ENCODE measurements at places on chromosomes 5 and 9. TPM values are rescaled to one million over a fixed set of nuclear protein-coding genes. Genes with fewer than 3 reads are reported as not detected.

Gene LMX1B
- total RNA-seq, result 12.4 TPM

Gene GDA
- 0.39 TPM for total RNA-seq

Gene CDC20B
- total RNA-seq, result not detected

Gene SPATA31C1
- not detected for total RNA-seq

Gene ANKRD18A
- total RNA-seq, result 12.9 TPM

Gene SH3TC2
- 0.78 TPM for total RNA-seq

Gene PCDH12
- total RNA-seq, result not detected

DNA sequence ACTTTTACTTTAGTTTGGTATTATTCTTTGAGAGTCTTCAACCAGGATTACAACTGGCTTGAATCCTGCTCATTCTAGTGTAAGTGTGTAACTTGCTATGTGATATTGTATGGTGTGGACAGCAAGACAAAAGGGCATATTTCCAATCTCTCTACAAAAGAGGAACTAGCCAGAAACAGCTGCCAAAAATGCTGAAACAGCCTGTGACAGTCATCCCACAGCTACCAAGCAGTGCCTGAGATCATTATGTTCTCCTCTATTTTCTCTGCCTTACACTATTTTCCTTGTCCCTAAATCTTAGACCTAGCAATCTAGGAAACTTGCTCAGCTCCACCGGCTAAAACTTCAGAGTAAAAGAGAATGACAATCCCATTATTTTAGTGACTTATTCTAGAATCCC, 42.8 kb downstream of the WDR41 start:
- no peak for DNase-seq

- DNase-seq, result no peak
These were observed 639 bp downstream of the PCDH1 start for GRCh38 chr5:141877356-141878185.

DNA sequence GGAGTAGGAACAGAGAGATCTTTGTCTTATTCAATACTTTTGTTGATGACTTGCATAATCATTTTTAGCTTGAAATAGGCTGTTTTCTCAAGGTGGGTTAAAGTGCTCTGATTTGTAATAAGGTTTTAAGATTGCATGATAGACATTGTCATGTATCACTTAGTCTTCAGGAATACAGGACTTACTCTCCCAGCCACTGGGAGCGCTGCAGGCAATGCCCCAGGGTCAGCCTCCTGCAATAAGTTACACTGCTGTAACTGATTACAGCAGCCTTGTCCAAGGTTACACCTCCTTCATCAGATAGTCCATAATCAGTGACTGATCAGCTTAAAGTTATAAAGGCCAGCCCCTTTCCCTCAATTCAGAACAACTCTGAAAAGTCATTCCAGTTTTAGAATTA, 218.6 kb downstream of the ESM1 start:
- no peak for DNase-seq

DNA sequence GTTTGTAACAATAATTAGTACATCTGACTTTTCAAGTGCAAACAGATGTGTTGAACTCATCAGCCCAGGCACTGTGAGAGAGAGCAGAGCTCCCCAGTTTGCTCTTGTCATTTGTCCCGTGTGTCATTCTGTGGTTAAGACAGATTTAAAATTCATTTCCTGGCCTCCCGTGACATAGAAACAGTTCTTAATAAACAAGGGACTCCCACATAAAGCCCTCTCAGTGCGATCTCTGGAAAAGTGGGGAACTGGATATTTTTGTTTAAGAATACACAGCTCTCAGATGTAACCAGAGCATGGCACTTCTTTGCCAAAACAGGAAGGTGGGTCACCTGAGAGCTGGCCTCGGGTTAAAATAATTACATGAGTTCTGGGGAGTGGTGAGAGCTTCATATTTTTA, 58.6 kb downstream of the PRKACG start:
- DNase-seq, result no peak

- DNase-seq, result no peak
These were observed 6.8 kb downstream of the INVS start for GRCh38 chr9:100105861-100106260.

DNA sequence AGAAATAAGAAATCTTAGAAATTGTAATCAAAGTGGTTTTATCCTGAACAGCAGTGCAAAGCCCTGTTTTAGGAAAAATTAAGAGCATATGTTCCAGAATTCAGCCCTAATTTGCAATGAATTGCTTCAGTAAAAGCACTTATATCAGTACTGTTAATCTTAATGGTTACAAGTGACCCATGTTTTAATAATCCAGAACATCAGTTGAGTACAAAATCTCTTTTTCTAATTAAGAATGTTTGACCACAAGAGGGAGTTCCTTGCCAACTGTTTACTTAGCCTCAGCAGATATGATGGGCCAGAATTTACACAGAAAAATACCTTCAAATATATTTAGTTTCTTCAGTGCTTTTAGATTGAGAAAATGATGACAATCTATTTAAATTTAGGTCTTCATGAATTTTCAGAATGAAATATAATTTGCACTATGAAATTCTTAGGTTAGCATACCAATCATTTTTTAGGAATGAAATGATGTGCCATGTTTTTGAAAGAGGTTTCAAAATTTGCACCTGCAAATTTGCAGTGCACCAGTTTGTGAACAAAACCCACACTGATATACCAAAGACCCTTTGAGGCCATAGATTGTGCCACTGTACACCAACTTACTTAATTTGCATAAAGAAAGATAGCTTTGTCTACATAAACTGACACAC, 926.3 kb upstream of the ARRDC3 start:
- DNase-seq, result no peak

GRCh38 chr5:21831145-21831787, 1021.9 kb downstream of the CDH12 start:
- DNase-seq, result no peak

GRCh38 chr5:169223595-169223953, 77.4 kb downstream of the SLIT3 start:
- no peak for DNase-seq

GRCh38 chr5:137935694-137936093, 46.4 kb downstream of the PKD2L2 start:
- DNase-seq, result no peak

DNA sequence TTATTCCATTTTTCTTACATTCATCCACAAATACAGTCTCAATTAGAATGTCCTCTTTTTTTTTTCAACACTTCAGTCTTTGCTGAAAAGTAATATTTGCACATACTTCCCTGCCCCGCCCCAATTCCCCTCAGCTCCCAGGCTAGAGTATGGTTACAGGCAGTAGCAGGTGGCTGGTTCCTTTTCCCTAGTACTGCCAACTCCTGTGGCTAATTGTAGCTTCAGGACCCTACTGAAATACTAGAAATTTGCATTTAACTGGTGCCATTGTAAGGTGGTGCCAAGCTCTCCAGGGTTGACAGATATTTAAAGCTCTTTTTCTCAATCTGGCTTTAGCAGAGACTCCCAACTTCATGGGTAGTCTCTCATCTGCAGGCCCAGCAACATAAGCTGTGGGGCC, 80.3 kb downstream of the FAM81B start:
- DNase-seq, result no peak

GRCh38 chr9:3398232-3398648, 127.6 kb downstream of the RFX3 start:
- no peak for DNase-seq

- peak; percentile 5 for DNase-seq
These were observed 24.7 kb downstream of the SLC6A3 start for GRCh38 chr5:1420211-1421195.

GRCh38 chr5:72523960-72524582, 16.9 kb upstream of the ZNF366 start:
- no peak for DNase-seq

- no peak for DNase-seq
These were observed 16.4 kb downstream of the FAXDC2 start for GRCh38 chr5:154834053-154834452.

DNA sequence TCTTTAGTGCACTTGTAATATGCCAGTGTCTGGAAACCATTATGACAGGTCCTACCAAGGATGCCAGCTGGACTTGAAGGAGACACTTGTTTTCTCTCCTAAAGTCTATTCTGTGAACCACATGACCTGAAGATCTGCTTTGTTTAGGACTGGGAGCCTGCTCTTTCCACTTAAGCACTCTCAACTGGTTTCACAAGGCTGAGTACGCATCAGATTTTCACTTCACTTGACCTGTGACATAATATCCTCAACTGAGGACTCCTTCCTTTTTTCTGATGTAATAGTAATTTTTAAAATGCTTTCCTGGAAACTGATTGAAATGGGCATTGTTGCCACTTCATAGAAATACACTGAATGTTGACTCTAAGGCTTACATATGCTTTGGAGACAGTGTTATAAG, 52.2 kb downstream of the PDE8B start:
- no peak for DNase-seq

- no peak for DNase-seq
These were observed 501.6 kb downstream of the MAT2B start for GRCh38 chr5:164007064-164007463.

DNA sequence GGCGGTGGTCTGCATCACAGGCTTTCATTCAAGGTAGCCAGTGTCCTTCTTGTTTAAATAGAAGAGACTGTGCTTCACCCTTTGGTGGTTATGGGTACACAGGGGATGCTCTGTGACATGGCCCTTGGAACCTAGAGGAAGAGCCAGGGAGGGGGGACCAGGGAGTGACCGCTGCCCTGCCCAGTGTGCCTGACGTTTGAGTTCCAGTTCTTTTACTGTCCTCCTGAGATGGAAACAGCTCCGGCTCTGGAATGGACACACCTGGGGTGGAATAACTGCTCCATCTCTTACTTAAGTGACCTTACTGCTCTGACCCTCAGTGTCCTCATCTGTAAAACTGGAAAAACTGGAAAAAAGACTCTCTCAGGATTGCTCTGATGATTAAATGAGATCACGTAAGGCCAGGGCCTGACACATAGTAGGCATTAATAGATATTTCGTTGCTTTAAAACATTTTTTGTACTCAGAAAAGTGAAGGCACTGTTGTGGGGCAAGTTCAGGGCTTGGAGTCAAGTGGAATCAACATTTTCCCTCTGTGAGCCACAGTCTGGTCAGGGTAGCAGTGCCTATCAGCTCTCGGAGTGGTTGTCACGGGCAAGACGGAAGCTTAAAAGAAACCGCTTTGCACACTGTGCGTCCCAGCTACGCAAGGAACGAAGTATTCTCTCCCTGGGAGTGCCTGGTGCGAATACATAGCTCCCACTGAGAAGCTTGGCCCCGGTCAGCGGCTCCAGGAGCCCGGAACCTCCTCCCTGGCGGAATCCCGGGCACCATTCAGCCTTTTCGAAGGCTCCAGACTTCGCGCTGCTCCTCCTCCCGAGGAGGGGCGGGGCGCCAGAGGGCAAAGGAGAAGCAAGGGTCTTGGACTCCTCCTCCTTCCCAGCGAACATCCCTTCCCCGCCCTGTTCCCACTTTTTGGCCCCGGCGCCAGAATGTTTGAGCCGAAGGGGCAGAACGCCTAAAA, 5.8 kb downstream of the POU4F3 start:
- DNase-seq, result peak; percentile 91

DNA sequence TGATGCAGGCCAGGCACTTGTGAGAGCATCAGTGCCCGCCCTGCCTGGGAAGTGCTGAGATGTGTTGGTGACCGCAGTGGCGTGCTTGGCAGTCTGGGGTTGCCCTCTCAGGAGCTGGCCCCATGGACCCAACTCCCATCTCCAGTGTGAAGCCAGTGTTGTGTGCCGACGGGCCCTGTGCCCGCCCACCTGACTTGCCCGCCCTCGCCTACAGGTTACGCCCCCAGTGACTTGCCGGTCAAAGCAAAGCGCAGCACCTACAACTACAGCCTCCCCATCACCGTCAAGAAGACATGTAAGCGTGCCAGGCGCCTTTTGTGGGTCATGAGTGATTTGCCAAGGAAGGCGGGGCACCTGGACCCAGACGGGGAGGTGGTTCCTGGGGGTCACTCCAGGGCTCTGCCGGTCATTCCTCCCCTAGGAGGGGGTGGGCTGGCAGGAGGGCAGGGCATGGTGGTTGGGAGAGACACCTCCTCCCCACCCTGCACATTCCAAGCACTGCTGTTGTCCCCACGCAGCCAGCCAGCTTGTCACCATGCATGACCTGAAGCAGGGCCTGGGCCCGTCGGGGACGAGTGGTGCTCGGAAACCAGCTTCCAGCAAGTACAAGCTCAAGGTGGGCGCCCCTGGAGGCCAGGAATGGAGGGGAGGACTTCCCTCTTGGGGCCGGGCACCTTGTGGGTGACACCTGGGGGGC, 7.4 kb upstream of the CEL start:
- no peak for DNase-seq

DNA sequence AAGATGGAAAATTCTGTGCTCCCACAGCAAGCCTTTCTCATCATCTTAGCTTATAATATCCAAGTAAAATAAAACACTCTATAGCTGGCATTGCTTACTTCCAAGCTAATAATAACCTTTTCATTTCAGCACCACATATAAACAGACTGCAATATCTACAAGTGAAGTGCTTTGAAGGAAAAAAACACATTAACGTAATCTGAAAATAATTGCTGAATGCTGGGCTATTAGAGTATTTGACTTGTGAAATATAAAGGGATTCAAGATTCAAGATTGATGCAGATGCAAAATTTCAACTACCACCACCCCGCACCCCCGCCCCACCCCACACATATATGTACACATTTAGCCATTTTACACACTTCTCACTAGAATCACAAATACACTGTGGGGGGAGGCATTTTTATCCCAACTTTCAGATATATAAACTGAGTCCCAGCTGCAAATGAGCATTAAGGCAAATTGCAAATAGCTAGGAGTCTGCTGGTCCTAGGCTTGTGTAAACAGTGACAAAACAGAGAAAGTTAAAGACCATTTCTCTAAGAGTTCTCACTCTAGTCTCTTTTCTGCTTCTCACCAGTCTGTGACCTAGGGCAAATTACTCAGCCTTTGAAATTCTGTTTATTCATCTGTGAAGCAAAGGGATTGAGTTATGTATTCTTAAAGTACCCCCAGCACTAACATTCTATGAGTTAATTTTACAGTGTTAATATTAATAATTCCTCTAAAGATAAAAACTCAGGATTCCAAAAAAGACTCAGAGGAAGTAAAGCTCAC, 489.4 kb downstream of the PRELID2 start:
- no peak for DNase-seq

DNA sequence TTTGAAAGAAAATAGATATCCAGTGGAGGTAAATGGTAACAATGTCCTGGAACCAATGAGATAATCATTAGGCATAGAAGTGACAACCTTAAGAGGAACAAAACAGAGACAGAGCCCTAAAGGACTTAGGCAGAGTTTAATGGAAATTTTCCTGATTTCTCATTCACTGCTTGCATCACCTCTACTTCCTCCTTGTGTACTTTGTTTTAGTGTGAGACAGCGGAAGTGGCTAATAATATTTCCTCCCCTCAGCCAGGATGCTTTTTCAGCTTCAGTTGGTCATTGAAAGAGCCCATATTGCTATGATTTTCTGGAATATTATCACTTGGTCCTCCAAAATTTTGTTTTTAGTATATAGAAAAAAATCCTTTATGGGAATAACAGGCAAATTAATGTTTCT, 153.4 kb upstream of the MPDZ start:
- DNase-seq, result no peak

DNA sequence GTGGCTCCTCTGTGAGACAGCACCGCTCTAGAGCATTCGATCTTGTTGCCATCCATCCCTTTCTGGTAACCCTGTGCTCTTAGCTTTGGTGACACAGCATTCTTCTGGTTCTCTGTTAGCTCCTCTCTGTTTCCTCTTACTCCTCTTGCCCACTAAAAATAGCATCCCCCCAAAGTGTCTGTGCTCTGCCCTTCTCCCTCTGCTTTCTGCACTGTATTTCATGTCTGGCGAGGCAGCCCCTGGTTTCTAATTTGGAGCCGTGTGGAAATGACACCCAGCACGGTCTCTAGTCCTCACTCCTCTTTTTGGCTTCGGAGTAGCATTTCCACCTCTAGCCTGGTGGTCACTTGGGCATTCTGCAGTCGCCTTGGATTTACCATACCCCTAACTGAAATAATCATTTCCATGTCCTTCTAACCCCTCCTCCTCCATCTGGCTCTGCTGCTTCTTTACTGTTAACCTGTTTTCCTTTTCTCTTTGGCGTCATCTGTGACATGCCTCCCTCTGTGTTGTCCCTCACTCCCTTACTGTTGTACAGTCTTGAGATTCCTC, 23.8 kb downstream of the NPR3 start:
- no peak for DNase-seq
